Omental fat pad (tissue), 4 donors: ENCODE measurements at places on chromosomes 2 and 18. TPM values are rescaled to one million over a fixed set of nuclear protein-coding genes. Genes with fewer than 3 reads are reported as not detected.

CCDC141 gene
- 11.2 TPM for total RNA-seq

FRZB gene
- 4.9 TPM for total RNA-seq

DNA sequence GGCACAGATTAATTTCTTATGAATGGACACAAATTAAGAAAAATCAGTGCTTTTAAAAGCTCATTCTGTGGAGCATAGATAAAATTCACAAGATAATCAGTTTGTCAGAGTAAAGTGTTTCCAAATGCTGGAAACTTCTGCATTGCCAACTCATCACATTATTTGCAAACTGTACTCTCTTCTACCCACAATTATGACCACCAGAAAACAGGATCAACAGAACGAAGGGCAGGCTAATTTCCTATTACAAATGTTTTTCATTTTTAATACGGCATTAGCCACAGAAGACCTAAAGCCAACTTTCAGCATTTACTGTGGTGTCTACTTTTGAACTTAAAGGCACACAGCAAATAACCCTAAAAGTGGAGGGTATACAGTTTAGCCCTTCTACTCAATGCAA lies 6.0 kb downstream of the IRS1 start:
- no peak for DNase-seq

DNA sequence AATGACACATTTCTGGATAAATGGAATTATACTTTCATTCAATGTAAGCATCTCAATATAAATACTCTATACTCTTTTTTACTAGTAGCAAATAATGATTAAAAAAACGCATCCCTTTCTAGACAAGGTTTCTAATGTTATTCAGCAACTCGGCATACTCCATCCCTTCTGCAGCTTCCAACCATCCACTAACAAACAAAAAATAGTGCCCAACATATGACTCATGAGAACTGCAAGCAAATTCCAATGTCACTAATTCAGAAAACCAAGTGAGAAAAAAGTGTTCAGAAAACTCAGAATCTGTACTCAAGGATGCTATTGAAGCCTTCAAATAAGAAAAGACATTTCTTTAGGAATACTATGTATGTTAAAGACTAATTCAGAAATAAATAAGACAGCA lies 140.0 kb downstream of the BAZ2B start:
- no peak for DNase-seq

- DNase-seq, result no peak
Observed at GRCh38 chr2:28661589-28662001, 90.0 kb upstream of the PPP1CB start.

DNA sequence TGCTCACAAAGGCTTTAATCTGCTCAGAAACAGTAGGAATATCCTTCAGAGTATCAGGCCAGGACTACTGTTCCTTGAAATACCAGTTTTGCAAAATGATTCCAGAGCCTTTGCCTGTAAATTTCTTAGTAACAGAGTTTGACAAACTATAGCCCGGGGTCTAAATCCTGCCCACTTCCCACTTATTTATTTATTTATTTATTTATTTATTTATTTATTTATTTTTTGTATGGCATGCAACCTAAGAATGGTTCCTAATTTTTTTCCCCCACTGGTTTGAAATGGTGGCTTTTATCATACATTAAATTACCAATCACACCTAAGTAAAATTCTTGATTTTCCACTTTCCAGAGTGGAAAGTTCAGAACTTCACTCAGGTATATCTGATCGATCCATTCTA lies 45.6 kb downstream of the KCNG3 start:
- DNase-seq, result no peak

GRCh38 chr2:233290051-233290845 lies 17.4 kb upstream of the SAG start:
- DNase-seq, result no peak

DNA sequence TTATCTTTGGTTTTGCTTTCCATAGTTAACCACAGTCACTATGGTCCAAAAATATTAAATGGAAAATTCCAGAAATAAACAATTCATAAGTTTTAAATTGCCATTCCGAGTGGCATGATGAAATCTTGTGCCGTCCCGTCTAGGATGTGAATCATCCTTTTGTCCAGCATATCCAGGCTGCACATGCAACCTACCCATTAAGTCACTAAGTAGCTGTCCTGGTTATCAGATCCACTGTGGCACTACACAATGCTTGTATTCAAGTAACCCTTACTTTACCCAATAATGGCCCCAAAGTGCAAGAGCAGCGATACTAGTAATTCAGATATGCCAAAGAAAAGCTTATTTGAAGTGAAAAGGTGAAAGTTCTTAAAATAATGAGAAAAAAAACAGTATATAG lies 10.7 kb downstream of the USP34 start:
- no peak for DNase-seq

DNA sequence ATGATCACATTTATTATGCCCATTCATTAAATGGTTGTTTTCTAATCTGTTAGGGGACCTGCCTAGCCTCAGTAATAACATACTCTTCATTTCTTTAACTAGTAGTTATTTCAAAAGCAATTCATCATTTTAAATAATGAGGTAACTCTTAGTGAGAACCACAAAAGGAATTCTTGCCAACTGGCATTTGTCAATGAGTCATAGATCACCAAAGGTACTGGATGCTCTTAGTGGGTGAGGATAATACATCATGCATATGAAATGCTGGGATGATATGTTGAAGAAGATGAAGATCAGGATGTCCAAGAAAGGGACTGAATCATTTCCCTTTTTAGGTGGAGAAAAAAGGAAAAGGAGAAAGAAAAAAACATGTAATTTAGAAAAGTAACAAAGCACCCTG lies 826.2 kb upstream of the DDX18 start:
- no peak for DNase-seq

GRCh38 chr2:10276481-10277292 lies 26.0 kb upstream of the HPCAL1 start:
- no peak for DNase-seq

DNA sequence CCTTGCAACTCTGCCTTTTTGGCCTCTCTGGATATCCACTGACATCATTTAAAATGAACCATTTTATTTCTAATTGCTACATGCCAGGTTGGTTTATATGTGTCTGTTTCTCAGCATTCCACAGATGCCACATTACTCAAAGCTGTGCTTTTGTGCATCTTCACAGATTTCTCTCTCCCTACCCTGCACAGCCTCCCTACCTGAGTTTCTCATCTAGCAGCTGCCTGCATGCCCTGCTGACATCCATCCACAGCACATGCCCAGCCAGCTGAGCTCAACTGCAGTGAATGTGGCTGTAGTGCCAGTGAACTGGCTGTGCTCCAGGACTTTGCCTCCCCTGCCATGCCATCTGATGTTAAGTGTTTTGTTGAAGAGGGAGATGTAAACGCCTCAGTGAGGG lies 44.5 kb downstream of the PKP4 start:
- DNase-seq, result no peak

DNA sequence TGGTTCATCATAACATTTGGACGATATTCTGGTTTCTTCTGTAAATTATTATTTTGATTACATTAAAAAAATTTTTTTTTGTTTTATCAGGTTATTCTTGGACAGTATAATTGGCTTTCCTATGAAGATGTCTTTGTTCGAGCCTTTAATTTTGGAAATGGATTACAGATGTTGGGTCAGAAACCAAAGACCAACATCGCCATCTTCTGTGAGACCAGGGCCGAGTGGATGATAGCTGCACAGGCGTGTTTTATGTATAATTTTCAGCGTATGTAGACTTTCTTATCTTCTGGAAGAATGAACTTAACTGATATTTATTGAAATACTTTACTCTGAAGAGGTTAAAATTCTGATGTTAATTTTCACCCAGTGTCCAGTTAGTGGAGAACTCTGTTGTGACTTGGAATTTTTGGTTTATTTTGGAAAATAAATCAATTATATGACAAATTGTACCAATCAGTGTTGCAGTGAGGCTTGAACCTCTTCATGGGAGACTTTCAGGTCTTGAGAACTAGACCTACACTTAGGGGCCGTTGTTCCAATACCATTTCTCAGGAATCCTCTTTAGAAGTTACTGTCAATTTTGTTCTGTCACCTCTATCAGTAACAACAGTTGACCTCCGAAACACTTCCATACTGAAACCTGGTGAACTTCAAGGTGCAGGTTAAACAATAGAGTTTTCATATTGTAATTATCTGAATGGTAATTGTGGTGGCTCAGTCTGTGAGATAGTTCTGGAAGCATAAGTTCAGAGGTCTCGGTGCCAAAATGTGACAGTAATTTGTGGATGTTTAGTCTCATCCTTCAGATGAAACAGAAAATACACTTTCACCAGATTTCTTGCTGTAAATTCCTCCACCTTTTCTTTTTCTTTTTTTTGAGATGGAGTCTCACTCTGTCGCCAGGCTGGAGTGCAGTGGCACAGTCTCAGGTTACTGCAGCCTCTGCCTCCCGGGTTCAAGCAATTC lies 55.7 kb downstream of the ACSL3 start:
- DNase-seq, result no peak
